CD4-positive, alpha-beta T cell treated with Interleukin-4 for 4 hours (primary cell): ENCODE measurements at places on chromosomes 3 and 15.

DNA sequence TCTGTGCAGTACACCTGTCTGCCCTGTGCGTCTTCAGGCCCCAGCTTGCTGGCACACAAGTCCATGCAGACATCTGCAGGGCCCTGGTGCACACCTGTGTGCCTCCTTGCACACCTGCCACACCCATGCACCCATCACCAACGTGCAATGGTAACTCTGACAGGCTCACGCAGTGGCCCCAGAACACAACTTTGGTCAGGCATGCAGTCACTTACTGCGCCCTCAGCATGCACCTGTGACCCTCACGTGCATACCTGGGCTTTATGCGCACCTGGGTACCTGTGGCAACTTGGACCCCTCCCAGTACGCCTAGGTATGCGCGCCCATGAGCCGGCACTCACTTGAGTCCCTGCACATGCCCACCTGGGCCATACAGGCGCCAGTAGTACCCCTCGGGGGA, 1.7 kb downstream of the PLXND1 start:
- DNase-seq, result no peak

DNA sequence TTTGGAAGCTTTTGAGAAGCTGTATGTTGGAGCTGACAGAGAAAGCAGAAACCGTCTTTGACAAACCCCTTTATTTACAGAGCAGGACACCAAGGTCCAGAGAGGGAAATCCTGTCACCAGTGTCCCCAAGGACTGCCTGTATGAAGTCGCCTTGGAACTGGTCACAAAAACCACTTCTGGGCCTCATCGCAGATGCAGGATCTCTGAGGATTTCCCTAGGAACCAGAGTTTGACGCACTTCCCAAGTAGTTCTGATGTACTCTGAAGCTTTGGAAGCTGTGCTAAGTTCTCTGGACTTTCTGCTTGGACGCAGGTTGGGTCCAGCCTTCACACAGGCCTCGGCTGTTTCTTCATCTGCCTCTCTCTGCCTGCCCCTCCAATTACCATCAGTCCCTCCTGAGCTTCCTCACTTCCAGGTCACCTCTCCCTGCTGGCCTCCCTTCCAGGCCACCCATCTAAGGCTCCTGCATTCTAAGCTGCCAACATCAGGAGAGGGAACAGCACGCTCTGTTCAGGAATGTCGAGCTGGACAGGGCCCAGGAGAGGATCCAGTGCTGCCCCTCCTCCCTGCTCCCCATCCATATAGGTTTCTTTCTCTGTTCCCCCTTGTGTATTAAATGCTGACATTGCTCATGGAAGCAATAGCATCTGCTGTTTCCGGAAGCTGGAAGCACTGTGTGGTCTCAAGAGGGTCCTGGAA, 270.8 kb downstream of the OPA1 start:
- DNase-seq, result no peak

DNA sequence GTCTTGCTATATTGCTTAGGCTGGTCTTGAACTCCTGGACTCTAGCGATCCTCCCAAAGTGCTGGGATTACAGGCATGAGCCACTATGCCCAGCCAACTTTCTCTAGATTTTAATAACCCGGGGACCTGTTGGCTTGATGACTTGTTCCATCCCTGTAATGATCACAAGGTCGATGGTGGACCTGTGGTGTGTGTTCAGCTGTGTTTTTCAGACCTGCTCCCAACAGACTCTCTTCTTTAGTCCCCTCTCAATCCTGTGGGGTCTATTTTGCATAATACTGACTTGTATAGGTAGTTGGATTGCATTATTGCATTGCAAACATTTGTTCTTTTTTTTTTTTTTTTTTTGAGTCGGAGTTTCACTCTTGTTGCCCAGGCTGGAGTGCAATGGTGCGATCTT, 1.9 kb downstream of the MAP2K1 start:
- DNase-seq, result no peak

DNA sequence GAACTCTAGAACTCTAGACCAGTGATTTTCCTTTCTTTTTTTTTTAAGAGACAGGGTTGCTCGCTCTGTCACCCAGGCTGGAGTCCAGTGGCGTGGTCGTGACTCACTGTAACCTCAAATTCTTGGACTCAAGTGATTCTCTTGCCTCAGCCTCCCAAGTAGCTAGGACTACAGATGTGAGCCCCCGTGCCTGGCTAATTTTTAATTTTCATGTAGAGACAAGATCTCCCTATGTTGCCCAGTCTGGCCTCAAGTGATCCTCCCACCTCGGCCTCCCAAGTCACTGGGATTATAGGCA, 359.6 kb downstream of the SHQ1 start:
- no peak for DNase-seq

DNA sequence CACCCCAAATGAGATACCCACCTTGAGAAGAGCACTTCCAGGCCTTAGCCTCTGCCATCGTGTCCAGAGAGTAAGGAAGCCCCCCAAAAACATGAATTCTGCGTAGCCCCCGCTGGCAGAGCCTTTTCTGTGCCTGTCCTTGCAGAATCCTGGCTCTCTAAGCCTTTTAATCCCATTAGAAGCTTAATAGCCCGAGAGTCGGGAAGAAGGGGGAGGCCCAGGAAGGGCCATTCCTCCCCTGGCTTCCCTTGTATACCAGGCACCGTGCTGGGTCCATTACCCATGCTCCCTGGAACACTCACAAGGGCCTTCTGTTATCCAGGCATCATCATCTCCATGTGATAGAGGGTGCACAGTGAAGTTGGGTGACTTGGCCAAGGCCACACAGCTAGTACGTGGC, 7.1 kb downstream of the SPTBN5 start:
- DNase-seq, result no peak

GRCh38 chr15:20353966-20354883, 187.4 kb downstream of the GOLGA6L6 start:
- no peak for DNase-seq

GRCh38 chr3:196942915-196943277, 568 bp upstream of the NCBP2 start:
- DNase-seq, result no peak

GRCh38 chr3:46500656-46501635, 3.2 kb downstream of the RTP3 start:
- no peak for DNase-seq

DNA sequence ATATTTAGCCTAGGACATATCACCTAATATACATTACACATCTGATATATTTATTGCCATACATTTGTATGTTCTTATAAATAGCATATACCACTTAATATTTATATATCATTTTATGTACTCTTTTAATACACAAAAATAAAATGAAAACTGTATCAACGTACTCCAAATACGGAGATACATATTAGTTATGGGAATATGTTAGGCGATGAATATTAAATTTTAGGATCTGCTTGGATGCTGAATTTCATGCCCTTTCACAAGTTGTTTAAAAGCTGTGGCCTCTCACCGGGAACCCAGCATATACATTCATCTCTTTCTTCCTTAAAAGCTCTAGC, 50.6 kb downstream of the ZIC4 start:
- no peak for DNase-seq

DNA sequence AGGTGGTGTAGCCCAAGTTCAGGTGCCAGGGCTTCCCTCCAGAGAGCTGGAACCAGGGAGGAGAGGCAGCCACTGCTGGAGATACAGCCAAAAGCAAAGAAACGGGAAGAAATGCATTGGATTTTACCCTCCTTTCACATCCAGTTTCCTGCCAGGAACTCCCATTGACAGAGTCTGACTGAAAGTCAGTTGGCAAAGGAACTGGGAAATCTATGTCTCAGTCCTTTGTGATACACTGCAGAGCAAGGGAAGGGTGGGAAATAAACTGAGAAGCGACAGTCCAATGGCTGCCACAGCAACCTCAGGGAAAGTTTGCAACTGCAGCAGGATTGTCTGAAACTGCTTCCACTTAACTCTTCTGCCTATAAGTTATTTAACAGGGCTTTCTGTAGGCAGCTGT, 142.6 kb downstream of the SATB1 start:
- no peak for DNase-seq

GRCh38 chr3:9109568-9109914, 139.9 kb downstream of the SRGAP3 start:
- DNase-seq, result no peak

DNA sequence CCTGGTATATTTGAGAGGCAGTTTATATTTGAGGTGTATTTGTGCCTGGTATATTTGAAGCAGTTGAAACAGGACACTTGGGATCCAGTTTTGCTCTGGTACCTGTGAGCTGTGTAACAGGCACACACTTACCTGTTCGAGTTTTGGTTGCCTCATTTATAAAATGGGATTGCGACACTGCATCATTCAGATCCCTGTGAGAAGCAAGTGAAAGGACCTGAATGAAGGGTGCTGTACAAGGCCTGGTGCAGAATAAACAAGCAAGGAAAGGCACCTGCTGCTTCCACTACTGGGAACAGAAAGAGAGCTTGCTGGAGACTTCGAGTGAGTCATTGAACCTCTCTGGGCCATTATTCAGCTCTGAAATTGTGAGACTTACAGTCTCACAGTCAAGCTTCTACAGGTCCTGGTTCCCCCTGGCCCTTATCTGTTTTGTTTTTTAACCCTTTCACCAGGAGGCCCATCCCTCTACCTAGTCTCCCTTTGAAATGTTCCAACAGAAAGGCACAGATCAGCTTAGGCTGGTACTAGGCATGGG, 11.5 kb downstream of the FETUB start:
- DNase-seq, result no peak

GRCh38 chr3:13332740-13333139, 87.4 kb downstream of the NUP210 start:
- DNase-seq, result no peak

- no peak for DNase-seq
These were observed 71.2 kb downstream of the OTOL1 start for GRCh38 chr3:161567577-161568361.

GRCh38 chr3:8623741-8624140, 20.9 kb downstream of the SSUH2 start:
- DNase-seq, result no peak

DNA sequence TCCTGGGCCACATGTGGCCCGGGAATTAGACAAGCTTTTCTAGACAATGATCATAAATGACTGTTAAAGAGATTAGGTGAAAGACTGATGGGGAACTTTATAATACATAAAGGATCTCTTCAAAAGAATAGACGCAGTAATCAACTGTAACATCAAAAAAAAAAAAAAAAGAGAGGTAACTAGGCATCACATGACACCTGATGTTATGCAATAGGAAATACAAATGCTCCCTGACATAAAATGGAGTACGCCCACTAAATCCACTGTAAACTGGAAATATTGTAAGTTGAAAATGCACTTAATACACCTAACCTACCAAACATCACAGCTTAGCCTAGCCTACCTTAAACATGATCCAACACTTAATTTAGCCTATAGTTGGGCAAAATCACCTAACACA, 27.2 kb downstream of the GSK3B start:
- no peak for DNase-seq

- DNase-seq, result no peak
These were observed at the start of gene KCNMB2 for GRCh38 chr3:178536211-178537079. Gene KCNMB2, plus strand, starts transcription at chr3:178536436.

- DNase-seq, result no peak
These were observed 50.1 kb downstream of the NUP210 start for GRCh38 chr3:13370055-13370454.

DNA sequence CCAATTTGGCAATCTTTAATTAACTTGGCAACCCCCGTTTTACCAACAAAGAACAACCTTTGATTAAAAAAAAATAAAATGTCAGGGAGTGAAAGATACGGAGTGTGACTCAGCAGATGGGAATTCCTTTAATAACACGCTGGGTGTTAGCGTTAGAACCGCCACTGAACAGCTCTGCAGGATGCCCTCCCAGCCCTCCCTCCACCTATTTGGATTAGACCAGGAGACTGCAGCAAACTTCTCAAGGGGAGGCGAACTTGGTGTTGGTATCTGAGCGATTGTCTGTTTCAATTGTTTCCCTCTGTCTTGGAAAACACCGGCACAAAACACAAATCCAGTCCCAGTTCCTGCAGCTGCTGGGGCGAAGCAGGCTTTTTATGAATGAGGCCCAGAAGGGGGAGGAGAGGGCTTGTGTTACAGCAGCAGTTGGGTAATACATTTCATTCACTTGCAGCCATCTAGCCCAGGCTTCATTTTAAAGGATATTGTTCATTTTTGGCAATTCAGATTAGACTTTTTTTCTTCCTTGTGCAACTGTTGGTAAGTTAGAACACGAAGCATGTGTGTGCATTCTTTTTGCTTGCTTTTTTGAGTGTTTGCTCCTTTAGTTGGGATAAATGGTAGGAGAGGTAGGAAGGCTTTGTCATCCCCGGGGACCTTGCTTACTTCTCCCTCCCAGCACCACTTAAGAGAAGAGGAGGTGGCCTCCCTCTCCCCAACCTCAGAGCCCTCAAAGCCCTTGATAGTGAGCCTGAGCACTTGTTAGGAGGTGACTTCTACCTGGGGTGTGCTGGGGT, 152.3 kb downstream of the IGF1R start:
- DNase-seq, result no peak

- no peak for DNase-seq
These were observed 112.9 kb downstream of the CORO2B start for GRCh38 chr15:68691705-68692104.

GRCh38 chr3:100709842-100710260, 557 bp downstream of the TFG start:
- peak; percentile 7 for DNase-seq

GRCh38 chr15:65336493-65337435, 32.3 kb downstream of the RNU5B-1 start:
- no peak for DNase-seq

- peak; percentile 27 for DNase-seq
These were observed 716 bp downstream of the SELENOS start for GRCh38 chr15:101276501-101277037.

GRCh38 chr3:100602506-100603444, 6.6 kb upstream of the ADGRG7 start:
- DNase-seq, result no peak

DNA sequence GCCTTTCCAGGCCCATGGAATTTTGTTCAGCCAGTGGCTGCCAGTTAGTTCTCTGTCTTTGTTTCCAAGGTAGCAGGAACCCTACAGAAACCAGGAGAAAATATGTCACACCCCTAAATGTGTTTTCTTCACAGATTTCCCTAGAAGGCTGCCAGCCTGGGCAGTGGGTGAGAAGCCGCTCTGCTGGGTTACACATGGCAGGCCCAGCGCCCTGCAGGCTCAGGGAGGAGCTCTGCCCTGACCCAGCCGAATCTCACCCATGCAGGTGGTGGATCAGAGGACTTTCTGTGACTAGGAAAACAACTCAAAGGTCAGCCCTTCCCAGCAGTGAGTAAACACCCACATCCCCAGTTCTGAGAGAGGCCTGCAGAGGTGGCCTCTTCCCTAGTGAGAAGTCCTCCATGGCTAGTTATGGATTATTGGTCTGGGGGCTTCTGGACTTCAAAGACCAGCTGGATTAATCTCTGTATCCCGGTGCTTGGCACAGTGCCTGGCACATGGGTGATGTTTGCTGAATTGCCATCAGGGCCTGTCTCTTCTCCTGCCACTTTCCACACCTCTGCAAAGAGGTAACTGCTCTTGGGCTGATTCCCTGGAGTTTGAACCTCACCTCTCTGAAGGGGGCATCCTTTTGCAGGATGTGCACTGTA, 34.7 kb upstream of the BDH1 start:
- DNase-seq, result no peak

- DNase-seq, result no peak
These were observed 3.2 kb downstream of the XCR1 start for GRCh38 chr3:46024131-46024530.

GRCh38 chr15:75063338-75063737, 39.9 kb downstream of the PPCDC start:
- no peak for DNase-seq

- peak; percentile 10 for DNase-seq
These were observed 68.6 kb downstream of the ABHD5 start for GRCh38 chr3:43759297-43759782.
